OCI-M1 (cell line): ENCODE measurements at places on chromosomes 2 and 18.
A peak's percentile ranks its signal among the peaks of the same experiment; 100 is the strongest.

GRCh38 chr2:168920504-168921157, 19.5 kb downstream of the G6PC2 start:
- peak; percentile 80 for DNase-seq

- peak; percentile 73 for DNase-seq
These were observed 268.3 kb upstream of the NETO1 start for GRCh38 chr18:73136134-73136533.

DNA sequence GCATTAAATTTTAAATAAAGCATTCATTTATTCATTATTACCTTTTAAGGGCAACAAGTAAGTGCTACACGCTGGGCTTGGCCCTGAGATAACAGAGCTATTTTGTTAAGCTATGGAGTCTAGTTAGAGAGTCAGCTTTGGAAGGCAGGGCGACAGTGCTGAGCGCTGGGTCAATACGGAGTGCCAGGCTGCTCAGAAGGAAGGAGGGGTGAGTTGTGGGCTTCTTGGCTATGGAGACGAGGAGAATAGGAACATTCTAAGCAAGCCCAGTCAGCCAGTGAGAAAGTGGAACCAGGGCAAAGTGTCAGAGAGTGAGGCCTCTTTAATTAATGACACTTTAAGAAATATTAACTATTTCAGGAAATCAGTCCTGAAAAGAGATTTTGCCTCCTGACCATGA, 288.4 kb downstream of the LRRTM1 start:
- DNase-seq, result no peak

DNA sequence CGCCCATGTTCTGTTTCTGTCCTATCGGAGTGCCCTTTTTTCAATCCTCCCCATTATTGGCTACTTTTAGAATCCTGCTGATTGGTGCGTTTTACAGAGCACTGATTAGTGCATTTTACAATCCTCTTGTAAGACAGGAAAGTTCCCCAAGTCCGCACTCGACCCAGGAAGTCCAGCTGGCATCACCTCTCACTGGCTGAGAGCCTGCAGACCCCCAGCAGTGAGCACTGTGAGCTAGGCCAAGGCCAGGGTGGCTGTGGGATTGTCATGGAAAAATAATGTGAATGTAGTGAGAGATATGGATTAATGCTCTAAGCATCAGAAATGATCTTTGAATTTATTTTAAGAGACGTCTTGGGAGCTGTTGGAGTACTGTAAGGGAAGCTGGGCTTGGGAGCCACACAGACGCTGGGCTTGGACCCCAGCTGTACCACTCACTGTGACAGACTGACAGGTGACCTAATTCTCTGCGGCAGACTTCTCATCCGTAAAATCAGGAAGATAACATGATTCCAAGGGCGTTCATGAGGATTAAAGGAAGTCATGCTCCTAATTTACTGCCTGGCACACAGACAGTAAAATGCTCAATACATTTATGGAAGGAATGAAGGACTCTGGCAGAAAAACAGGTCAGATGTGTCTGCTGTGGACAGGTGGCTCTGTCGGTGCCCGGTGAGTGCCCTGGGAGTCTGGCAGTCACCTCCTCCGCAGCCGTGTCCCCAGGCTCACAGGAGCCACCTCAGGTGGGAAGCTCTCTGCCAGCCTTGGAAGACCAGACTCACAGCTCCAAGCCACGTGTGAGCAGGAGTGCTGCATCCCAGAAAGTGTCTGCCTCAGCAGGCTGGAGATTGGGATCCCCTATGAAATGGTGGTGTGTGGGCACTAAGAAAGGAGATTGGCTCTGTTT, 105.5 kb downstream of the FAM168B start:
- no peak for DNase-seq

GRCh38 chr2:129087133-129087813, 768.6 kb upstream of the HS6ST1 start:
- no peak for DNase-seq

GRCh38 chr2:55223958-55224760, 7.9 kb downstream of the CLHC1 start:
- DNase-seq, result no peak

DNA sequence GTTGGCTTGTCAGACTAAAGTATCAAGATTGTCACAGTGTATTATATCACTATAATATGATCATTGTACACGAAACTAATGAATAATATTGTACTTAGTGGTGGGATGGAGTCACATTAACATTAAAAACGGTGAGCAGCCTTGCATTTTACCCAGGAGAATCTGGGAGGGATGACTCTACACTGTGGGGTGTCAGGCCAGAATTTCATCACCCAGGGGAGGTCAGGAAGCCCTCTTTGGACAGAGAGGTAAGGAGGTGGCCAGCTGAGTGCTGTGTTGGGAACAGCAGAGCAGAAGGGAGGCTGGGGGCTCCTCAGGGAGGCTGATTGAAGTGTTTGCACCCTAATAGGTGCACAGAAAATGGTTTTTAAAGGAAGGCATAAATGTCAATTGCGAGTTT, 33.0 kb downstream of the CDCA7 start:
- no peak for DNase-seq

DNA sequence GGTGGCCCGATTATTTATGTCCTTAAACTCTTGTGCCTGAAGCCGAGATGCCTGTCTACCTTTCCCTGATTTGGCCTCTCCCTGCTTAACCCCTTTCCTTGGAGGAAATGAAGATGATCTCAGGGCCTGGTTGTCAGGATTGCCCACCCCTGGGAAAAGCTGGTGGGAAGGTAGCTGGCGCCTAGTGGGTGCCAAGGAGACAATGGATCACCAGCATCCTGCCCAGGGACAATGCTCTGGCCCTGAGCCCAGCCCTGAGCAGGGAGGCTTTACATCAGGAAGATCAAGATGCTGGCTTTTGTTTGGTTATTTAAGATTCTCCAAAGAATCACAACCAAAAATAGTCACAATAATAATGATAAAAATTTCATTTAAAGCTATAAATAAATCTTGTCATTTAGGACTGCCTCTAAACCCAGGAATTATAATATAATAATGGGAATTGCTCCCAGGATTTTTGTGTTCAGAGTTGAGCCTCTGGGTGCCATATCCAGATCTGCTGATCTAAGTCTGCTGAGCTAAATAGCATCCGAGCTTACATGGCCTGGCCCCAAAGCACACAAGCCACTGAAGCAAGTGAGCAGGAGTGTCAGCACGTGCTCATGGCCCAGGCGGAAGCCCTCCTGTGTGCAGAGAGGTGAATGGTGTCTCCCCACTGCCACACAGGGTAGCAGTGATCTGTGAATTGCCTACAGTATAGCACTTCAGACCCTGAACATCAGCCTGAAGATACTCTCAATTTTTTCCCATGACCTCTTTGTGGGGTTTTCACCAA, 57.8 kb upstream of the MAP3K20 start:
- DNase-seq, result no peak

GRCh38 chr18:7233134-7233810, 2.4 kb downstream of the LRRC30 start:
- DNase-seq, result no peak

DNA sequence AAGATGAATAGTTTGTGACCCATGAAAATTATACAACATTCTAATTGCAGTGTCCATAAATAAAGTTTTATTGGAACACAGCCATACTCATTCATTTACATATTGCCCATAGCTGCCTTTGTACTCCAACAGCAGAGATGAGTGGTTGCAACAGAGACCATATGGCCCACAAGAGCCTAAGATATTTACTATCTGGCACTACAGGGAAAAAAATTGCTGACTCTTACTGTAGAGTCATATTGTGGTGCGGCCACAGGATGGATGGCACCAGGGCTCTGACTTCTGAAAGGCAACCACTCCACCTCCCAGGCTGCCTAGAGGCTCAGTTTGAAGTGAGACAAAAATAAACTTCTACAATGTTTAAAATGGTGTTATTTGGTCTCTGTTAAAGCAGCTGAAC, 404.0 kb upstream of the ATP5MC3 start:
- no peak for DNase-seq

DNA sequence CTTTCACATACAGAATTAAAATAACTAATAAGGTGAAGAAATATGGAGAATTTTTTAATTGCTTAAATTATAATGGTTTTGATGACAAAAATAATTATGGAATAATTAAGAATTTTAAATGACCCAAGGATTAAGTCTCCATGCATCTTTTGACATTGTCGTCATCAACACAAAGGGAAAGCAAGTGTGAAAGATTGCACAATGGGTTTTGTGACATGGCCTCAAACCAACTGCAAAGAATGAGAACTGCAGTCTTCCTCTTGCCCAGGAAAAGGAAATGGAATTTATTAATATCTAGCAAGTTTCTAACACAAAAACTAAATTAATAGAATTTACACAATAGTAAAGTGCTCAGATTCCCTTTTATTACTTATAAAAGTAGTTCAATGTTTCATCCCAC, 329.1 kb upstream of the PKDCC start:
- no peak for DNase-seq

DNA sequence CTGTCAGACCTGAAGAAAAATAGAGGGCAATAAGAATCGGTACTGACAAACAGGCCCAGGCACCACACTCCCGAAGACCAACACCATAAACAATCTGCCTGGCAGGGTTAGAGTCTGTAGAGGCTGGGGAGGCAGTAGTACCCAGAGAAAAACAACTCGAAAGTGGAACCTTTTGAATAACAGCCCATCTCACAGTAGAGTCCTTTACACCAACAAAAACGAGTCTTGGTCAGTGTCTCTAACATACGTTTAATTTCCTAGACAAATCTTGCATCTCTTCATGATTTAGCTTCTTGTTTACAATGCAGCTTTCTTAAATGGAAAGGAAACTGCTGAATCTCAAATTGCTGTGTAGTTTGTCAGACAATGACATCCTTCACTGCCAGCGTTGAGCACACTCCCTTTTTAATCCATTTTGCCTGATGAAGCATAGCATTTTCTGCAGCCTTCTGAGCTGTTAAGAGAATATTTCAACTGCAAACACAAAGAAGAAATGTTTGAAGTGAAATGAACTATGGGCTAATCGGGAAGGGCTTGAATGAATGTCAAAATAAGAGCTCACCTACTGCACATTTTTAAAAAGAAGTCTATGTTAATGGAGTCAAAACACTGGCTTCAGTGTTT, 73.1 kb upstream of the DSG1 start:
- peak; percentile 48 for DNase-seq

DNA sequence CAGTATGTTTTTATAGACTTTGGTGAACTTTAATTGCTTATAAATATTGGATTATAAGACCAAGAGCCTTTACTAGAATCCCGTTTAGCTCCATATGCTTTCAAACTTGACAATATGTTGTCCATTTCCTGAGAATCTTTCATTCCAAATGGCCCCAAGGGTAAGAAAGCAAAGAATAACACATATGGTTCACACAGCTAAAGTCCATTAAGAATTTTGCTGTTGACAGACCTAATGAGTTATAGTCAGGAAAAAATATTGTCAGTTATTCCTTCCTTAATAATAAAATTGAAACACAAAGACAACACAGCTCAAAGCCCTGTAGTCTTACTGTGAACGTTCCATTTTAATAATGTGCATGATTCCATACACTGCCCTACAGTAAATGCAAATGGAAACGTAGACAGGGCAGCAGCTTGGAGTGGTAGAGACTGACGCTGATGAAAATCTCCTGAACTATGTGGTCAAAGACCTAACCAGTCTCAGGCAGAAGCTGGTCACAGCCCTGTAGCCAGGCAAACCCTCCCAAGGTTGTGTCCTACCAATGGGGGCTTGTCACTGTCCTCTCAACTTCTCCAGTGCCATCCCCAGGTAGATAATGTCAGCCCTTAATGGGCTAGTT, 49.0 kb upstream of the ATIC start:
- no peak for DNase-seq

- DNase-seq, result peak; percentile 36
These were observed 147.3 kb downstream of the IRS1 start for GRCh38 chr2:226652369-226652768.
